T1000 (cell line): ENCODE measurements at places on chromosomes 7 and 10.
A peak's percentile ranks its signal among the peaks of the same experiment; 100 is the strongest.

- no peak for DNase-seq
Observed at GRCh38 chr7:28132959-28133870, 47.4 kb downstream of the JAZF1 start.

DNA sequence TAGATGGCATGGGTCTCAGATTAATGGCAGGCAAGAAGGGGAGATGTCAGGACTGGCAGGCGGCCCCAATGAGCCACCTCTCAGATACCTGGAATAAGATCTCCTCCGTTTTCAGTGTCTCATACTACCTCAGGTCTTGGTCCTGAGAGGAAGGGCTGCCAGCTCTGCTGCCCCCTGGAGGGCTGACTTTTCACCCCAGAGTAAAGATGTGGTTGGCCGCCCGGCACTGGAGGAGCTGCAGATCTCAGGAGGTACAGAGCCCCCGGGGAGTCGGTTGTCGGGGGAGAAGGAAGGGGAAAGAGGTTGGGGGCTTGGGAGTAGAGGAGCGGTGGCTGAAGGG lies 642 bp upstream of the COL13A1 start:
- peak; percentile 46 for DNase-seq

GRCh38 chr10:98131619-98132018 lies 2.8 kb upstream of the R3HCC1L start:
- no peak for DNase-seq

- DNase-seq: no peak
Observed at GRCh38 chr10:124084708-124085107, 8.7 kb downstream of the CHST15 start.

GRCh38 chr10:132514821-132515520 lies 22.6 kb upstream of the INPP5A start:
- DNase-seq: no peak

DNA sequence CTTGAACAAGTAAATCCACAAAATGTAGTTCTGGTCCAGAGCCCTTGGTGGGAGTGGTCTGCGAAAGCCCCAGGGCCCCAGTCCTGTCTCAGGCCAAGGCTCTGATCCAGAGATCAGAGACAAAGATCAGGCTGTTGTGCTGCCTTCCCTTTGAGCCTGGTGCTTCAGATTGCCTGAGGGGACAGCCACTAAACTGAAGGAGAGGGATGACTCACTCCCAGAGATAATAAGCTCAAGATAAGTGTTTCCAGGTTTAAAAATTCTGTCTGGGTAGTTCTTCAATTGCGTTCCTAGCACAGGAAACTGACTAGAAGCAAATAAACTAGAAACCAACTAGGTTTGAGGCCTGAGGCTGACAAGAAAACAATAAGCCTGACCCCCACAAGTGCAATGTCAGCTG lies 190.2 kb downstream of the RAMP3 start:
- DNase-seq: peak; percentile 60

GRCh38 chr10:66671562-66671961 lies 254.3 kb upstream of the LRRTM3 start:
- no peak for DNase-seq

DNA sequence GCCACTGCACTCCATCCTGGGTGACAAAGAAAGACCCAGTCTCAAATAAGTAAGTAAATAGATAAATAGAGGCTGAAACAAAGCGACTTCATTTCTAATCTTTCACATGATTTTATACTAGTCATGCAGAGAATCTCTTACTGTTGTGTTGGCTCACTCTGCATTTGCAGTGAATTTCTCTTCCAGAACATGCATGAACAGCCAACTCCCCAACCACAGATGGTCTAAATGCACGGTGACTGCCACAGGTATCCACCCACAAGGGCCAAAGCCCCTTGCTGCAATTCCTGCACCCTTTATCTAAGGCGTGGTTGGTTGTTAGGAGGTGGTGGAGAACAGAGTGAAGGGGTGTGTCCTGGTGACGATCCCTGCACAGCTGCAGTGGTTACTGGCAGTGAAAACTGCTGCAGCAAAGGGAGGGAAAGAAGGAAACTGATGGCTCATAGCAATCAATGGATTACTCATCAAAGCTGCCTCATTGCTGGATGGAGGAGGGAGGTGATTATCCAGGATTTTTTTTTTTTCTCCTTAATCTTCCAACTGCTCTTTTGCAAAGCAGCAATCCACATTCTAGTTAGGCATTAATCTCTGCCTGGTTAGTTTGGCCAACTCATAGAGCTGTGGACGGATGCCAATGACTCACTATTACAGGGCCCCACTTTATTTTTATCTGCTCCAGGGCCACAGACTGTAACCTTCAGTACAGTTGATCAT lies 50.6 kb downstream of the PRTFDC1 start:
- peak; percentile 68 for DNase-seq

GRCh38 chr7:112020800-112021199 lies 185.4 kb downstream of the DOCK4 start:
- DNase-seq: no peak

GRCh38 chr7:135420786-135421185 lies 89.1 kb downstream of the CNOT4 start:
- DNase-seq: no peak

DNA sequence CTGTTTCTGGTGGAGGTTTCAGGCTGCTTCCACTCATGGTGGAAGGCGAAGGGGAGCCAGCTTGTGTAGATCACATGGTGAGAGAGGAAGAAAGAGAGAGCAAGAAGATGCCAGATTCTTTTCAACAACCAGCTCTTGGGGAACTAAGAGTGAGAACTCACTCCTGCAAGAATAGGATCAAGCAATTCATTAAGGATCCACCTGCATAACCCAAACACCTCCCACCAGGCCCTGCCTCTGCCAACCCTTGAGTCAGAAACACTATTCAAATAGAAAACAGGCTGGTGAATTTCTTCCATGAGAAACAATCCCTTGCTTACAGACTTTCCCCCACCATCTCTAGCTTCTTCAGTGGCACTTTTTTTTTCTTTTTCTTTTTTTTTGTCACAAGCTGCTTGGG lies 317.2 kb downstream of the GPR158 start:
- no peak for DNase-seq

DNA sequence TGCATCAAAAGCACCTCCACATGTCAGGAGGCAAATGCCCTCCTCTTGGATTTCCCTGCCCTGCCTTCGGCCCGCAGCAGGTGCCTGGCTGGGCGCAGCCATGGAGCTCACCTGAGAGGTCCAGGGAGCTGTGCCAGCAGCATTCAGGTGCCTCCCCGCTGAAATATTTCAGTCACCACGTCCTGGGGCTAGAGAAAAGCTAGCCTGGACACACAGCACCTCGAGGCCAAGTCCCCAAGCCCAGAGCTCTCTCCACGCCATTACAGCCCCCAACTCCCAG lies 102.7 kb downstream of the MAD1L1 start:
- no peak for DNase-seq

DNA sequence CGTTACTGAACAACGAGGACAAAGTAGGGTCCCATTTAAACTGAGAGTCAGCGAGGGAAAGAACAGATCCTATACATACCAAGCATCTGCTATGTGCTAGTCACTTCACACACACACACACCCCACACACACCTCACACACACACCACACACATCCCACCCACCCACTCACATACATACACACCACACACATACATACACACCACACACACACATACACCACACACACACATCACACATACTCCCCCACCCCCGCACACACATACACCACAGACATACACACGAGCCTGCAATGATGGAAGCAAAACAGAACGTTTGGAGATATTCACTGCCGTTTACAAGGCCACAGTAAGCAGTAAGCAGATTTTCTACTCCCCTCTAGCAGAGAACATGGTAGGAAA lies 607 bp upstream of the GRB10 start:
- no peak for DNase-seq

DNA sequence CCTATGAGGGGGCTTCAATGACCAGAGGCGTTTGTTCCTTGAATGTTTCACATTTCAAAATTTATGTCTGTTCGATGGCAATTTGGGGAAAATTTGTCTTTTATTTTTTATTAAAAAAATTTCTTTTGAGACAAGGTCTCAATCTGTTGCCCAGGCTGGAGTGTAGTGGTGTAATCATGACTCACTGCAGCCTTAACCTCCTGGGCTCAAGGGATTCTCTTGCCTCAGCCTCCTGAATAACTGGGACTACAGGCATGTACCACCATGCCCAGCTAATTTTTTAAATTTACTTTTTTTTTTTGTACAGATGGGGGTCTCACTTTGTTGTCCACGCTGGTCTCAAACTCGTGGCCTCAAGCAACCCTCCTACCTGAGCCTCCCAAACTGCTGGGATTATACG lies 39.7 kb downstream of the OTUD1 start:
- no peak for DNase-seq

- no peak for DNase-seq
Observed at GRCh38 chr7:127158659-127159058, 94.1 kb downstream of the GRM8 start.

- no peak for DNase-seq
Observed at GRCh38 chr10:131019696-131020095, 291.8 kb downstream of the TCERG1L start.

DNA sequence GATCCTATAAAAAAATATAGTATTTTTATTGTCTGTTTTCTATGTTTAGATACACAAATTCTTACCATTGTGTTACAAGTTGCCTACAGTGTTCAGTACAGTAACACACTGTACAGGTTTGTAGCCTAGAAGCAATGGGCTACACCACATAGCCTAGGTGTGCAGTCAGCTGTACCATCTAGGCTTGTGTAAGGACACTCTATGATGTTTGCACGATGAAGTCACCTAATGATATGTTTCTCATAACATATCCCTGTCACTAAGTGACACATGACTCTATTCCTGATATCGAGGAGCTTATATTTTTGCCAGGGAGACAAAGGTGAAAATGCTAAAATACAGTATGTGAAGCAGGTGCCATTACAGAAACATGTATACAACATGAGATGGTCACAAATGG lies 18.6 kb downstream of the ZNF25 start:
- DNase-seq: no peak

GRCh38 chr10:126783806-126784557 lies 113.5 kb upstream of the C10orf90 start:
- DNase-seq: no peak

DNA sequence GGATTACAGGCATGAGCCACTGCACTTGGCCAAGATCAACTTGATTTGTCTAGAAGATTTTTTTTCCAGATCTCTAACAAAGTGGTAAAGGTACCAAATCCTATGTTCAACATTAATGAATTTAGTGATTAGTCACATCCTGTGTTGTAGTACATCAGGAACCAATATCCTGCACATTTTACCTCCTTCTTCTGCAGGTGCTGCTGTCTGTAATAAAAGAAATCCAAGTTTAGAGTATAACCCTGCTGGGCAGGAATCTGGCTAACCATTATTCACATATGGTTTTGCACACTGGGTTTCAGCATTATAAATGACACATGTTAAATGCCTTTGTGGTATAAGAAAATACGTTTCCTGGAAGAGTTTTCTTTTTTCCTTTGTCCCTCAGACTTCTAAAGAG lies 10.8 kb downstream of the PARD3 start:
- DNase-seq: no peak

- no peak for DNase-seq
Observed at GRCh38 chr7:47378728-47379395, 203.0 kb downstream of the TNS3 start.

- no peak for DNase-seq
Observed at GRCh38 chr10:132926777-132927650, 15.4 kb downstream of the CFAP46 start.

DNA sequence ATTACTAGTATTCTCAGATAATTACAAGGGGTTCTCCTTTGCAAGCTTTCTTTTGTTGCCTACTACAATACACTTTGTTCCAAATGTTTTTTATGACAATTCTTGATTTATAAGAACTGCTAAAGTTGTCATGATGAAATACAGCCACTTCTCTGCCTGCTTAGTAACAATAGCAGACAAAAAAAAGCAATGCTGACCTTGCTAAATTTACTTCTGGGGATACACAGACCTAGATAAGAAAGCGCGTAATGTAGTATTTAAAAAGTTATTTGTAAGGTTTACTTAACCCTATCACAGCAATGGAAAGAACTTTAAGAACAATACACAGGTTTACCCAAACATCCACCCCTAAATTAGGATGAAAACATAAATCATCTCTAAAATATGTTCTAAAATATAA lies 311.1 kb downstream of the DOCK4 start:
- no peak for DNase-seq

- DNase-seq: no peak
Observed at GRCh38 chr10:46270086-46270811, 16.5 kb upstream of the ANTXRL start.

DNA sequence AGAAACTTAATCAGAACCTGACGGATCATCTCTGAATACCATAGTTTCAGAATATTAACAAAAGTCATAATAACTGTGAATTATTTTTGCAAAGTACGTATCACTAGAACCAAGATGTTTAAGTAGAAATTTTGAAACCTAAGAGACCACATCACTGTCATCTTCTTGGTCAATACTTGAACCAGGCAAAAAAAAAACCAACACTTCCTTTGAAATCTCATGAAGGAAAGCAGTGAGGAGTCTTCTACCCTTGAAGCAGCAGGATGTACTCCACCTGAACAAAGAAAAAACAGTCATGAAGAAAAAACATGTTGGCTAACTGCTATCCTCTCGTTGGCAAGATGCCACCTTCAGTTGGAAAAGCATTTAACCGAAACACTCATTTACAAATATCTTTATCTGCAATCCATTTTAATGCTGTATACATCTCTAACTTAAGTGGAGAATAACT lies 82.4 kb downstream of the SRPK2 start:
- no peak for DNase-seq

- peak; percentile 76 for DNase-seq
Observed at GRCh38 chr7:142556740-142557139, 192.5 kb upstream of the PRSS1 start.

- DNase-seq: no peak
Observed at GRCh38 chr10:67776371-67776770, 61.6 kb downstream of the DNAJC12 start.

GRCh38 chr7:85185424-85186082 lies 1.3 kb downstream of the SEMA3D start:
- peak; percentile 76 for DNase-seq

GRCh38 chr10:121823993-121824463 lies 103.8 kb downstream of the ATE1 start:
- no peak for DNase-seq

DNA sequence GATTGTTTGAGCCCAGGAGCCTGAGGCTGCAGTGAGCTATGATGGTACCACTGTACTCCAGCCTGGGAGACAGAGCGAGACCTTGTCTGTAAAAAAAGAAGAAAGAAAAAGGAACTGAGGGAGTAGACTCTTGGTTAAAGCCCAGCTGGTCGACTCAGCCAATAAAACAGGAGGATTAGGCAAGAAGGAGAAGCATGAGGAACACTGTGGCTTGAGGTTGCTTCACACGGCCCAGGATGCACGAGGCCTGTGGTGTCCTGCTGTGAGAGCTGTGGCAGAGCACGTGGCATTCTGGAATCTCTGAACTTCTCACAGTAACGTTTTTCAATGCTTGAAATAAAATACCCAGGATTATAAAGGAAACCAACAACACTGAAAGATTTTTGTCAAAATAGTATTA lies 93.3 kb downstream of the CUL2 start:
- no peak for DNase-seq

GRCh38 chr7:116441534-116441933 lies 58.0 kb upstream of the CAV2 start:
- DNase-seq: no peak

GRCh38 chr10:84331091-84331490 lies 2.7 kb downstream of the CCSER2 start:
- DNase-seq: no peak

GRCh38 chr7:133591704-133592340 lies 338.9 kb downstream of the EXOC4 start:
- DNase-seq: no peak

- no peak for DNase-seq
Observed at GRCh38 chr10:128884496-128885072, 582.5 kb upstream of the MGMT start.

GRCh38 chr10:44571701-44572100 lies 186.8 kb upstream of the CXCL12 start:
- DNase-seq: peak; percentile 40

- DNase-seq: no peak
Observed at GRCh38 chr10:69220507-69220906, 375 bp downstream of the HKDC1 start.
